DMS153 (cell line): ENCODE measurements at places on chromosomes 12 and 14.

GRCh38 chr12:3931776-3932175 lies 58.6 kb upstream of the PARP11 start:
- DNase-seq = no peak

DNA sequence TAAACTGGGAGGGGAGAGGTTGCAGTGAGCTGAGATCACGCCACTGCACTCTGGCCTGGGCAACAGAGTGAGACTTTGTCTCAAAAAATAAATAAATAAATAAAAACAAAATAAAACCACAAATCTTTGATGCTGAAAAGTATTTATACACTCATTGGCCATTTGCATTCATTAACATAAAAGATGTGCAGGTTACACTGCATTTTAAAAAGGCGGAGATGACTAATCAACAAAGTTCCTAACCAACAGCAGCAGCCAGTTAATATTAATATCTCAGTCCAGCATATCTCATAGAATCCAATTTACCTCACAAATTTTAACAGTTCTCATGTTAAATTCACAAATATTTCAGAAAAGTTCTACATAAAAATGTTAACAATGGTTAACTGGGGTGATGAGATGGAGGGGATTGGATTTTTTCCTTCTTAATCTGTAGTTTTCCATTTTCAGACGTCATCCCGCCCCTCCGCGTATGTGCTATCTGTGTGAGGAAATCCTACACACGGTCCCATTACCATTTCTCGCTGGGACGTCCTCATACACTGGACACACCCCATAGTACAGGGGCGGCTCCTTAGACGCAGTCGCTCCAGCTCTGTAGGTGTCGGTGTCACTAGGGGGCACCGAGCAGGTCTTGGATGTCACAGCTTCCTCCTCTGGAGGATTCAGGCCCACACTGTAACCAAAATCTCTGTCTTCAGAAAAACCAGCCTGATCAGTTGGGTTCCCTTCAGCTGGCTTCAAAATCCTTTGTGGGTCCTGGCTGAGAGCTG lies 7.3 kb downstream of the ANKLE2 start:
- DNase-seq = no peak

- DNase-seq = no peak
Observed at GRCh38 chr12:52693261-52693660, 10.1 kb downstream of the KRT77 start.

DNA sequence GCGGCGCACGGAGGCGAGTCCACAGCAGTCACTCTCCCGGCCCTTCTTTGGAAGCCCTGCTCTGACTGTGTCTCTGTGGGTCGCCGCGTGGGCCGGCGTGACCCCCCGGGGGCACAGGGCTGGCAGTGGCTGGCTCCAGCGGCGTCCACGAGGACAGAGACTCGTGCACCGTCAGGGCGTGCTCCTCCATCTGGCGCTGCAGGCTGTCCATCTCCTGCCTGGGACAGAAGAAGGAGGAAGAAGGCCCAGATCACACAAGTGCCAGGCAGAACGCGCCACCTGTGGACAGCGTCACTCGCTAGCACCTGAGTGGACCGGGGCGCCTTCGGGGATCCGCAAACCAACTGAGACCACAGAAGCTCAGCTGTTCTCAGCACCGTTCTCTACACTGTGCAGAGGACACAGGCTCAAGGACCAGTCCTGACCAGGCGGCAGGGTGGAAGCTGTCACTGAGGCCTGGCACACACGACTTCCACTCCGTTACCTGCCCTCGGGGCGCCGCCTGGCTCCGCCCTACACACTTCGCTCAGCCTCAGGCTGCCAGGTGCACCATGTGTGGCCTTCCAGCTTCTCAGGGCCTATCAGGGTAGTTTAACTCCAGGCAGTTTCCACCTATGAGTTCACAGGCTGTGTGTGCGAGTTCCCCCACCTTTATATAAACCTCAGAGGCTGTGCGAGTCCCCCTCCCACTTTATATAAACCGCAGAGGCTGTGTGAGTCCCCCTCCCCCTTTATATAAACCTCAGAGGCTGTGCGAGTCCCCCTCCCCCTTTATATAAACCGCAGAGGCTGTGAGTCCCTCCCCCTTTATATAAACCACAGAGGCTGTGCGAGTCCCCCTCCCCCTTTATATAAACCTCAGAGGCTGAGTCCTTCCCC lies 11.7 kb upstream of the ANKLE2 start:
- no peak for DNase-seq

GRCh38 chr12:20985399-20985798 lies 145.6 kb upstream of the SLCO1B1 start:
- no peak for DNase-seq

GRCh38 chr12:104582739-104583138 lies 126.0 kb downstream of the CHST11 start:
- no peak for DNase-seq

- no peak for DNase-seq
Observed at GRCh38 chr14:69317102-69317755, 57.3 kb downstream of the GALNT16 start.

DNA sequence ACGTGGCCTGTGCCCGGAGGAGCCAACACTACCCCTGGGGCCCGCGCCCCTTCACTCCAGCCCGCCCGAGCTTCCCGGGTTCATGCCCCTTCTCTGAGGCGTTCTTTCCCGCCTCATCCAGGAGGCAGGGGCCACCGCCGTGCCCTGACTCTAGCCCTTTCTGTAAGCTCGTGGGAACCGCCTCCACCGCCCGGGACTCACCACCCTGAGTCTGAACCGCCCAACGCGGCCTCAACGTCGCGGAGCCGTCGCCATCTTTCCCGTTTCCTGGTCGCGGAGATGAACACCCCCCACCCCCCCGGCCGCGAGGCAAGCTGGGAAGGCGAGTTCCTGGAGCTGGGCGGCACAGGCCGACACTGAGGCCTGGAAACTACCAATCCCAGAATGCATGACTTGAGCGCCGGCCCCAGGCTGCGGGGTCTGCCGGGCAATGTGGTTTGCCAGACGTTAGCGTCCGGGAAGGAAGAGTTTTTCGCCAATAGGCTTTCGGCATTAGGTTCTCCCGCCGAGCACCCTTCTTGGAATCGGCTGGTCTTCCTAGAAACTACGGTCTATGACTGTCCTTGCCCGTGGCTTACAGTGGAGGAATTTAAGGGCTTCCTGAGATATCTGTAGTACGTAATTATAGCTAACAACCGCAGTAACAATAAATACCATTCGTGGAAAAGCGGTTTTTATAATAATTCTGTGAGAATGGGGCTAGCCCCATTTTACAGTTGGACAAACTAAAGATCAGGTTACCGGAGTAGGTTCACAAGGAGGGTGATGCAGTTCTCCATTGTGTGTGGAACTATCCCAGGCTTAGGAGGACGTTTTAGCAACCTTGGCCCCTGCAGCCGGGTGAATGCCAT lies at the start of gene DDX23:
Gene DDX23 (minus strand): TSS at position 281 of the 851 bp plus-strand sequence. CDS start 6,381 bp downstream, outside the sequence.
- DNase-seq = peak; percentile 96

DNA sequence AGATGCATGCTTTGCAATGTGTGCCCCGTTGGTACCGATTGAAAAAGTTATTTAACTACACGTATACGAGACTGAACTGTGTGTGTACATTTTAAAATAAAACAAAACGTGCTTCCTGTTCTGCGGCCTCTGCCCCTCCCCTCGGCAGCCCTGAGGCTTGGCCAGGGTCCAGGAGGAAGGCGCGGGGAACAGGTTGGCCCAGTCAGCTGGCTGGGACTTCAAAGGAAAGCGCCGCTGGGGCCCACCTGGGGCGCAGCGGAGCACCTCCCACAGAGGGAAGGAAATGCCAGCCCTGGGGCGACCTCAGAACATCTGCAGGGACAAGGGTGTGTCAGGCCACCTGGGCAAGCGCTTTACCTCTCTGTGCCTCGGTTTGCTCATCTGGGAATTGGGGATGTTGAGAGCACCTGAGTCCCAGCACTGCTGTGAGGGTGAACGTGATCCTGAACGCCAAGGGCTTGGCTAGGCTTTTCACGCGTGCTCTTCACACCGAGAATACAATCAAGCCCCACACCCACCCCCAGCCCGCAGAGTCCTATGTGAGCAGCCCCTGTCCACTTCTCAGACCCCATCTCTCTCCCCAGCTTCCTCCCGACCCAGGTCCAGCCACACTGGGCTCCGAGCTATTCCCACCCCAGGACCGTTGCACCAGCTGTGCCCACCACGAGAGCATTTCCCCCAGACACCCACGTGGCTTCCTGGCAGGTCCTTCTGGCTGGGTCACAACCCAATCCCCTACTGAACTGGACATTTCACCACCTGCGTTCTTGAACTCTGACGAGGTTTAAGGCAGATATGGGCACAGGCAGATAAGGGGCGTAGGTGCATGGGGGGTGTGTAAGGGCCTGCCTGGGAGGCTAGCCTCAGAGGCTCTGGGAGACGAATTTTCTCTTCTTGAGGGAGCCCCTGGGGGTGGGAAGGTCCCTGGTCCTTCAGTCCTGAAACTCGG lies 41.9 kb upstream of the NCOR2 start:
- DNase-seq = peak; percentile 98

GRCh38 chr12:83808591-83808990 lies 1104.0 kb downstream of the SLC6A15 start:
- DNase-seq = no peak

DNA sequence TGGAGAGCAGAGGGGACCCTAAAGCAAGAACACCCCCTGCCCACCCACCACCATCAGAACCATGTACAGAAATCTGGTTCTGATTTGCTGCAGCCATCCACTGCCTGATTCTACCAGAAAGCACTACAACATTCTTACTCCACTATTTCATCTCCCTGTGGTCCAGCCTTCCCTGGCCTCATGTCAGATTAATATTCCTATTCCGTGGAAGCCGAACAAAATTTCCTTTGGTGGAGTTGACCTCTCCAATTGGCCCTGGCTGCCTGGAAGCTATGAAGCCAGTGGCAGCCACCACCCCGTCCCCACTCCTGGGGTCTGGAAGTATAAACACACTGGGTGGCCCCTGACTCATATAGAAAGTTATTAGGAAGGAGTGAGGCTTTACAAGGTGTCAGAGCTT lies 60.2 kb downstream of the ANO2 start:
- no peak for DNase-seq

DNA sequence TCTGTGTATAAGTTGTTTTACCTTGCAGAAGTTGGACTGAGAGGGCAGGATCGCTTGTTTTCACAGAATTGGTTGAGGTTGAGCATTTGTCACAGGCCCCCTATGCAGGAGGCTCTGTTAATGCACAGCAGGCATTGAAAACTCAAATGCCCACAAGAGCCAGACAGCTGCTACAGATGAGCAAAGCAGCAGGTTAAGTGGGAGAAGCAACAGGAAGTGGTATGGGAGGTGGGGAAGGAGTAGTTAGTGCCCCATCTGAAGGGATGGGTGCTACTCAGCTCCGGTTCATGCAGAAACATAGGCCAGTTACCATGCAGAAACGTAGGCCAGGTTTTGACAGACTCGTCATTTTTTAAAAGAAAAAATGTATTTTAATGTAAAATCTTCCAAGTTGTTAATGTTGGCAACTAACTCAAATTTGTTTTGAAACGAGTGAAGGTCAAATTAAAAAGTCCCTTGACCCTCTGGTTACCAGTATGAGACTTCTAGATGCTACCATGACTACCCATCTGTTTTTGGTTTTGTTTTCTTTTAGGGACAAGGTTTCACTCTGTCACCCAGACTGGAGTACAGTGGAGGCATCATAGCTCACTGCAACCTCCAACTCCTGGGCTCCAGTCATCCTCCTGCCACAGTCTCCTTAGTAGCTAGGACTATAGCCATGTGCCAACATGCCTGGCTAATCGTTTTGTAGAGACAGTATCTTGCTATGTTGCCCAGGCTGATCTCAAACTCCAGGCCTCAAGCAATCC lies 84.7 kb upstream of the FRMD6 start:
- DNase-seq = no peak

DNA sequence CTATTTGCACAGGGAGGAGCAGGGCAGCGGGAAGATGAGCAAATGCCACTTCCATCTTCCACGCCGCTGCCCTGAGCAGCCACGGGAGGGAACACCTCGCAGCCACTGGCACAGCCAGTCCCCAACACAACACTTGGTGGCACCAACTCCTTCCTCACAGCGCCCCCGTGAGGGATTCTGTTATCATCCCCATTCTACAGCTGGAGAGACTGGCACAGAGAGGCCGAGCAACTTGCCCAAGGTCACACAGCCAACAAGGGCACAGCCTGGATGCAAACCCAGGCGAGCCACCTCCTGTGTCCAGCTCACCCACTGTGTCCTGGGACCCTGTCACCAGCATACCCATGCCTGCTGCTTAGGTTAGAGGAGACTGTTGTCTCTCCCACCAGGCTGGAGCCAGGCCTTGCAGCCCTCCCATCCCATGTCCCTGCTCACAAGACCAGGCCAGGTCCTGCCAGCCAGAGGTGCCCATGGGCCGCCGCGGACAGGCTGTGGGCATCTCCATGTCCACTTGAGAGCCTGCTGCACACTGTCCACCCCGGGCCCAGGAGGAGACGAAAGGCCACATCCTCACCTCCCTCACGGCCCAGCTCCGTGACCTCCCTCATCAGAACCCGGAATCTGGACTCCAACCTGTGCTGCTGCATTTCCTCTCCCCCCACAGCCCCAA lies 57.0 kb downstream of the NCOR2 start:
- no peak for DNase-seq

DNA sequence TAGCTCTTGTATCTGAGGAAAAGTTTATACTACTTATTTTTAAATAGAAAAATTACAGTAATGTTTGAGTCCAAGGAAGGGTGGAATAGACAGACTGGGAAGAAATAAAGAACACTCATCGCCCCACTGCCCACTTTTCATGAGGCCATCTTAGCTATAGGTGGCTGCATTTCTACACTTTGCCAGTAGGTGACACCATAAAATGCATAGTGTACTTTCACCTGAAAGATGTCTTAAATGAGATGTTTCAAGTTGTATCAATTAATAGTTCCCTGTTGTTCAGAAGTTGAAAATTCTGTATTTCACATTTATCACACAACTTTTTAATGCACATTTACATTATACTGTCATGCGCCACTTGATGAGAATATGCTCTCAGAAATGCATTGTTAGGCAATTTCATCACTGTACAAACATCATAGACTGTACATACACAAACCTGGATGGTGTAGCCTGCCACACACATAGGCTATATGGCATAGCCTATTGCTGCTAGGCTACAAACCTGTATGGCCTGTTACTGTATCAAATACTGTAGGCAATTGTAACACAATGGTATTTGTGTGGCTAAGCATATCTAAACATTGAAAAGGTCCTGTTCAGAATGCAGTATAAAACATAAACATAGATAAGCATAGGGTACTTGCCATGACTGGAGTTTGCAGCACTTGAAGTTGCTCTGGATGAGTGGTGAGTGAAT lies 27.6 kb downstream of the PMCH start:
- DNase-seq = no peak

GRCh38 chr14:94021001-94021400 lies 5.1 kb upstream of the OTUB2 start:
- DNase-seq = no peak
